Activated CD4-positive, alpha-beta T cell treated with anti-CD3 and anti-CD28 coated beads for 36 hours (primary cell): ENCODE measurements at places on chromosomes 11 and 22. TPM values are rescaled to one million over a fixed set of nuclear protein-coding genes. Genes with fewer than 3 reads are reported as not detected.

- no peak for DNase-seq
- no peak overlapping the region for H3K4me3 ChIP-seq
- no peaks in the 10 kb centered on the region for H3K36me3 ChIP-seq
- peaks cover 2% of the 10 kb centered on the region for H3K27me3 ChIP-seq
- no peak overlapping the region for H3K27ac ChIP-seq
- H3K4me1 ChIP-seq: peaks cover 2% of the 10 kb centered on the region
Observed at GRCh38 chr11:75548595-75549272, 13.3 kb upstream of the SERPINH1 start.

- H3K4me1 ChIP-seq: peaks cover 38% of the 10 kb centered on the region
- no peaks in the 10 kb centered on the region for H3K27me3 ChIP-seq
- no peak for DNase-seq
- H3K4me3 ChIP-seq: no peak overlapping the region
Observed at GRCh38 chr11:72330131-72330727, 86.3 kb upstream of the PHOX2A start.

Gene FOLR2
- not detected for total RNA-seq

Gene OR2AG2
- 0.26 TPM for total RNA-seq

Gene KRTAP5-7
- total RNA-seq: 0.16 TPM
